GM12892 (cell line): ENCODE measurements at places on chromosomes 11 and 22.

GRCh38 chr11:35174666-35175065, 35.7 kb downstream of the CD44 start:
- DNase-seq = no peak

GRCh38 chr11:75508051-75508561, 17.6 kb downstream of the GDPD5 start:
- no peak for DNase-seq

GRCh38 chr11:764322-765024, 12.8 kb downstream of the GATD1 start:
- DNase-seq = no peak

- no peak for DNase-seq
Observed at GRCh38 chr11:35714882-35715627, 52.5 kb downstream of the TRIM44 start.

- peak; percentile 71 for DNase-seq
Observed at GRCh38 chr22:40044870-40045834, 50.4 kb downstream of the FAM83F start.

DNA sequence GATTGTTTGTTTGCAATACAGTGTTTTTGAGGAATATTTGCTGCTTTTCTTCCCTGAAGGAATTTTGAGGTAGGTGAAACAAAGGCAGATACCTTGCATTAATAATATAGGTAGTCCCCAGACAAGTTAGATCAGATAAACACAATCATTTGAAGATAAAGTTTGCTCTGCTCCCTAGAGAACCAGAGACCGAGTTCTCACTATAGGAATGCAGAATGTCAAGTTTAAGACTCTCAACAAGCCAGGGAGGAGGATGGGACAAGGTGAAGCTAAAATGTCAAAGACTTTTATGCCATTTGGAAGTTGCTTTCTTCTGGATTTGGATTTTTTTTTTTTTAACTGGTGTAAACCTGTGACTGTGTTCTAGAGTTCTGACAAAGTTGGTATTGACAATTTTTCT, 364.7 kb downstream of the TTC28 start:
- no peak for DNase-seq

DNA sequence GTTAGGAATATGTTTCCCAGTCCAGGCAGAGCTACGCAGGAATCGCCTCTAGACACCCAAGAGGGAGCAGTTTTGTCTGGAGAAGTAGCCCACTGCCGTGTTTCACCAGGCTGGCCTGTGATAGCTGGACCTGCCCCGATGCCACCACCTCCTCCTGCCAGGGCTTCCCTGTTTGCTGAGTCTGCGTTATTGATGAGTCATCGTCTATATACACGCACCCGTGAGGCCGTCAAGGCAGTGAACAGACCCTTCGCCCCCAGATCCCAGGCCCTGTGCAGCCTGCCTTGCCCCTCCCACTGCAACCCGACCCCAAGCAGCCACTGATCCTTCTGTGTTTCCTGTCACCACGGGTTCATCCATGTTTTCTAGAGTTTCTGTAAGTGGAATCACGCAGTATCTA, 141.9 kb downstream of the IGLL1 start:
- no peak for DNase-seq

DNA sequence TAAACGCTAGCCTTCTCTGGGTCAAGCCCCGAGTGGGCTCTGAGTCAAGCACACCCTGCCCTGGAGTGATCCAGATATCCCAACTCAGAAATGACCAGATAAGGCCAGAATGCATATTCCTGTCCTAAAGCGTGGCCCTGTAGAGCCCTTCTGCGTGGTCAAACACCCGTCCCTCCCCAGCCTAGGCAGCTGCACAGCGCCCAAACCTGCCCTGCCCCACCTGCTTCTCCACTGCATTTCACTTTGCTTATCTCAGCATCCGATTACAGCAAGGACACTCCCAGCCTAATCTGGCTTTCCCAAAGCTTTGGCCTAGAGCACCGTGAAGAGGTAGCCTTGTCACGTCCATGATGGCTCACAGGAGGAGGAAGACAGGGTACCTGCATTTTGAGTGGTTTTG, 11.9 kb upstream of the TMPRSS4 start:
- DNase-seq = no peak

GRCh38 chr11:93288079-93288478, 42.5 kb upstream of the DEUP1 start:
- DNase-seq = no peak

- no peak for DNase-seq
Observed at GRCh38 chr11:80899381-80899780, 1458.6 kb upstream of the TENM4 start.

DNA sequence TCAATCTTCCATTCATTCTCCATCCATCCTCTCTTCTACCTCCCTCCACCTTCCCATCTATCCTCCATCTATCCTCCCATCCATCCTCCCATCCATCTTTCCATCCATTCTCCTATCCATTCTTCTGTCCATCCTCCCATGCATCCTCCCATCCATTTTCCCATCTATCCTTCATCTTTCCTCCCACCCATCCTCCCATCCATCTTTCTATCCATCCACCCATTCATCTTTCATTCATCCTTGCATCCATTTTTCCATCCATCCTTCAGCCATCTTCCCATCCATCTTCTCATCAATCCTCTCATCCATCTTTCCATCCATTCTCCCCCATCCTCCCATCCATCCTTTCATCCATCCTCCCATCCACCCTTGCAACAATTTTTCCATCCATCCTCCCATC, 27.5 kb downstream of the IGLL1 start:
- no peak for DNase-seq

GRCh38 chr22:31253949-31254348, 38.3 kb downstream of the PIK3IP1 start:
- no peak for DNase-seq

DNA sequence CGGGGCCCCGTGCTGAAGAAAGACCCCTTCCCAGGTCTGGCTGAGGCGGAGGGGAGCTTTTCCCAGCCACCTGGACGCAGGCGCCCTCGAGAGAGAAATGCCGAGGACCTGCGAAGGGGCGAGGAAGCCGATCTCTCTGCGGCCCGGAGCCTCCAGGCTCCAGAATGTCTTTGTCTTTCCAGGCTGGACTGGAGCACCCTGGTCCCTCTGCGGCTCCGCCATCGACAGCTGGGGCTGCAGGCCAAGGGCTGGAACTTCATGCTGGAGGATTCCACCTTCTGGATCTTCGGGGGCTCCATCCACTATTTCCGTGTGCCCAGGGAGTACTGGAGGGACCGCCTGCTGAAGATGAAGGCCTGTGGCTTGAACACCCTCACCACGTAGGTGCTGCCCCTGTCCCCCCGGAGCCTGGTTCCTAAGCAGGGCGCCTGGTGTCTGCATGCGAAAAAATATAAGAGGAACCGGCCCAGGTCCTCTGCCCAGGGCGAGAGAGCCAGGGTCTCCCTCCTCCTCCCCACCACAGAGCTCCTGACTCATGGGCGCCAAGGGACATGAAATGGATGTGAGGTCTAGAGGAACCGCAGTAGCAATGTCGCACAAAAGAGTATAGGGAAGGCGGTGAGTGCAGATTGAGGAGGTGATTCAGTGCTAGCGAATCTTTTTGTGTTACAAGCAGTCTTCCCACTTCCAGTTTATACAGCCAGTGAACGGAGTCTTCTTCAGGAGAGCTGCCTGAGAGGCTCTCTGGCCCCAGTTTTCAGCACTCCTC, 11.0 kb downstream of the GLB1L2 start:
- no peak for DNase-seq

- no peak for DNase-seq
Observed at GRCh38 chr11:47616726-47617416, 22.7 kb upstream of the C1QTNF4 start.

DNA sequence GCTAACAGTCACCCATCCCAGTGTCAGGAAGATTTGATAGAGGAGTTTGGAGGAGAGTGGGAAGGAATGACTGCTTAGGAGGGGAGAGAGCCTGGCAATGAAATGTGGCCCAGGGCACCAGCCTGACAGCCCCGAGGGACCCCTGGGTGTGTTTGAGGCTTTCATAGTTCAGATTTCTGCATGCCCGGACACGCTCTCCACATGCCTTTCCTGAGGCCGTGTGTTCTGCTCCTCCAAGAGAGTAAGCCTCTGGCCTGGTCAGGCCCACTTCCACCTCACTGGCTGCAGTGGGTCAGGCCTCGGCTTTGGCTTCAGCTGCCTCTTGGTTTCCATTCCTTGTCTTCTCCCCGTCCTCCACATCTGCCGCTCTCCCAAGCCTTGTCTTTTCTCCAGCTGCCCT, 78.4 kb downstream of the C22orf31 start:
- no peak for DNase-seq

- no peak for DNase-seq
Observed at GRCh38 chr22:42270176-42270509, 310 bp downstream of the TCF20 start.

DNA sequence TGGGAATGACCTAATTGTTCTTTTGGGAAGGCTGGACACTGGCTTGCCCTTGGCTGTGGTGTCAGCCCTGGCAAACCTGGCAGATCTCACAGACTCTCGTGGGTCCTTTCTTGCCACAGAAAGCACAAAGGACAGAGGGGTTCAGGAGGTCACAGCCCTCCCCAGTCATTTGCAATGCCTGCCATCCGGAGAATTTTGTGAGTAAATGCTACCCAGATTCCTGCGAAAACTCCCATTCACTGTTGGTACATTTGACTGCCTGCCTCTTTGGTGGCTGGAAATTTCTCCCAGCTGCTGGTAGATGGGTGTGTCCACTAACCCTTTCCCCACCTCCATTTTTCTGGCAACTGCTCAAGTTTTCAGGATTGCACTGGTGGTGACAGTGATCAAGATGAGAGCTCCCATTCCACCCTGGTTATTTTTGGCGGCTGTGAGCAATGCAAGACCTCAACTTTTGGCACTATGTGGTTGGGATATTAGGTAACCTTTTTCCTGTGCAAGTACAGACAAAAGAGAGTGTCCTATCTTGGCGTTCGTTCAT, 155.7 kb downstream of the NAV2 start:
- DNase-seq = no peak

- no peak for DNase-seq
Observed at GRCh38 chr22:38249803-38250642, 22.8 kb downstream of the TMEM184B start.

GRCh38 chr11:114263513-114264170, 32.6 kb upstream of the NNMT start:
- DNase-seq = no peak

DNA sequence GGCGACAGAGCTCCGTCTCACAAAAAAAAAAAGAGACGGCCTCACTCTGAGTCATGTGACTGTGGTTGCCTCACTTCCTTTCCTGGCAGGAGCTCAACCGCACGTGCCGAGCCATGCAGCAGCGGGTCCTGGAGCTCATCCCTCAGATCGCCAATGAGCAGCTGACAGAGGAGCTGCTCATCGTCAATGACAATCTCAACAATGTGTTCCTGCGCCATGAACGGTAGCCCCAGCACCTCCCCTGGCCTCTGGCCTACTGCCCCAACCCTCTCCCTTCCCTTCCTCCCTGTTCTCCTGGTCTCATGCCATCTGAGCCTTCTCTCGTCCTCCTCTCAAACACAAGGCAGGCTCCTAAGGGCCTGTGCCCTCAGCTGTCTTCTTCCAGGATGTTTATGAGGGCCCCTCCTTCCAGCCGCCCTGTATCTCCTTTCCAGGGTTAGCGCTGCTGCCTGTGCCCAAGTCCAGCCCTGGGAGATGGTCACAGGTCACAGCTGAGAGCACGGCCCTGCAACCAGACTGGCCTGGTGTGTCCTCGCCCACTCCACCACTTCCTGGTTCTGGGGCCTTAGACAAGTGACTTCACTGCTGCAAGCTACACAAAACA, 30.7 kb downstream of the TOM1 start:
- DNase-seq = no peak

- no peak for DNase-seq
Observed at GRCh38 chr11:115126092-115126491, 378.1 kb downstream of the CADM1 start.

DNA sequence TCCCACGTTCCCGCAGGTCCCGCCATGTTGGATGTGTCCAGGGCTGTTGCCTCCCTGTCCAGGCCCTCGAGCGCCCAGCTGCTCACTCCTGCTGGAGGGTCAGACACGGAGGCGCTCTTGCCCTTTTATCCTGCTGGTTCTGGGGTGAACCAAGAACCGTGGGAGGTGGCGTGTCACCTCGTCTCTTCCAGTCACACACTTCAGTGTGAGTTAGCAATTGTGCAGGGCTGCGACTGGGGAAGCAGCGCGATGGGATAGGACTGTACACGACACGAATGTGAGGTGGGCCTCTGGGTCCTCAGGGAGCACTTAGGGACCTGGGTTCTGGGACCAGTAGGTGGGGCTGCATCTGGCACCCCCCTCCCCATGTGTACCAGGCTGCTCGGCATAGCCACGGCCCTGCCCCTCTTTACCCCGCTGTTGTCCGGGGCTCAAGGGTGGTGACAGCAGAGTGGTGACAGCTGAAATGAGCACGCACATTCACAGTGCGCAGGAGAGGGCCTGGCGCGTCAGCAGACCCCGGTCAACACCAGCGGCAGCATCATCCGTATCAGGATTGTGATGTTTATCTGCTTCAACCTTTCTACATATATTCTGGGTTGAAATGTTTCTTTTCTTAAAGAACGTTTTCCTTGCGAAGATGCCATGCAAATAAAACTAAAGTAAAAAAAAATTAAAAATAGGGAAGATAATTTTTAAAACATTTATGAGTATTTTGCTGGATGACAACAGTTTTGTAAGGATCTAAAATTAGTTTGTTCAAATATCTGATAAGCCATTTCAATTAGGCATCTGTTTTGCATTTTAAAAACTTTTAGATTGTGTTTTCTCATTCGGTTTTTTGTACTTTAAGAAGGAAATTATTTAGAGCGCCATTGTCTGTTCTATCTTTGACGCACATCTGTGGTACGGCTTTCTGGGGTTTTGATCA, 210.7 kb downstream of the TBC1D22A start:
- no peak for DNase-seq

DNA sequence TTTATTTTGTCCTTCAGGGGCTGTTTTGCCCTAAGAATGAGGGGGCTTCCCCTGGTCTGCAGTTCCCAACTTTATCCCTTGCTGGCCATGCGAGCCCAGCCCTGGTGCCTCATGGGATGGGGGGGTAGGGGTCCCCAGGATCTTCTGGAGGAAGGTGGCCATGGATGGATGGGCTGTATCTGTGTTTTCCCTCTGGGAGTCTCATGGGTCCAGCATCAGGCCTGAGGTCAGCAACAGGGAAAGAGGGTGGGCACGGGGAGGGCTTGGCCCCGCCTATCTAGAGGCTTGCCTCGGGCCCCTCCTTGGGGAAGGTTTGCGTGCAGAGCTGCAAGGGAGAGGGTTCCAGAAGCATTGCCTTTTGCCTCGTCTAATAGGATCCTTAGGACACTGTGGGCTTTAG, 10.8 kb upstream of the ADORA2A start:
- no peak for DNase-seq
